ENCODE measurements at places on chromosomes 4 and X.

DNA sequence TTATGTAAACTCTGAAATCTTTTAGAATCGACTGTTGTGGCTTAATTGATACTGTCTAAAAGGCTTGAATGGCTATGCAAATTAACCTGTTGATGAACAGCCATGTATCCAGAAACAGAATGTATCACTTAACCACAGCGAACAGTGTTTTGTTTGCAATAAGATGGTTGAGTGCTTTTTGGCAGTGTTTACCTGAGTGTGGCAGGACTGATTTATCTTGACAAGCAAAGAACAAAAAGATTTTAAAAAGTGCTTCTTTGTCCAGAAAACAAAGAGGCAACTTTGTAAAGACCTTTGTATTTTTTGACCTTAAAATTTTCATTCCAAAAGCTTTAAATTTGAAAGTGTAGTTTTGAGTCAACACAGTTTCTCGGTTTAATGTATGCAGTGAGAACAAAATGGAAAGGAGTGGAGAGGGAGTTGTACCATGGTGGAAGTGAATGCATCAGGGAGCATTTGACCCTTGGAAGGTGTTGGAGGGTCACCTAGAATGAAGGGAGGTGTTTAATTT, 18.0 kb downstream of the ARHGAP10 start:
- DNase-seq: no peak

DNA sequence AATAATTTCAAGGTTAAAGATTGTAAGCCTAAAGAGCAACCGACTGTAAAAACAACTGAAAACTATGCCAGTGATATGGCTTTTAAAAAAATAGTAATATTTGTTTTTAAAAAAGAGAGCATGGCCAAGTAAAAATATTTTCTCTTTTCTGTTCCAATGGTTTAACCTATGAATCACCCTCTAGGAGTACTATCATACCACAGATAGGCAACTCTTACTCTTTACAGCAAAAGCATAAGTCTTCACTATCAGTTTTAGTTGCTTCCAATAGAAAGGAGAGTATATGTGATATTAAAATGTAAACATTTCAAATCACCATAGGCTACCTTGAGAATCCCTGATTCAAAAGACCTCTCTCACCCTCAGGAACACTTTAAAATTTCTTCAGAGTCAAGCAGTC, 102.6 kb downstream of the AMELX start:
- no peak for DNase-seq

- DNase-seq: peak; percentile 34
Observed at GRCh38 chr4:83644677-83645659, 109.1 kb downstream of the GPAT3 start.

- no peak for DNase-seq
Observed at GRCh38 chr4:138696058-138696457, 319.5 kb upstream of the NOCT start.

GRCh38 chr4:80532674-80533333, 197.3 kb downstream of the CFAP299 start:
- DNase-seq: no peak

DNA sequence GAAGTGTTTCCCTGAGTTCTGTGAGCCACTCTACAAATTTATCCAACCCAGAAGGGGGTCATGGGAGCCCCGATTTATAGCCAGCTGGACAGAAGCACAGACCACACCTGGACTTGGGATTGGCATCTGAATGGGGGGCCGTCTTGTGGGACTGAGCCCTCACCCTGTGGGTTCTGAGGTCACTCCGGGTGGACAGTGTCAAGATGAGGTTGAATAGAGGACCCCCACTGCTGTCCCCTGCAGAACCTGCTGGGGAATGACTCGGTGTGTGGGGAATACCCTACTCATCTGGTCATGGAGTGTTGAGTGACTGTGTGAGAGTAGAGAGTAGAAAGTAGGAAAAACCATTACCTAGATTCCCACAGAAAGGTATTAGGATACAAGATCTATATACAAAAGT, 67.5 kb downstream of the ZFYVE28 start:
- DNase-seq: no peak

GRCh38 chrX:147859666-147860065, 52.1 kb upstream of the FMR1 start:
- no peak for DNase-seq

DNA sequence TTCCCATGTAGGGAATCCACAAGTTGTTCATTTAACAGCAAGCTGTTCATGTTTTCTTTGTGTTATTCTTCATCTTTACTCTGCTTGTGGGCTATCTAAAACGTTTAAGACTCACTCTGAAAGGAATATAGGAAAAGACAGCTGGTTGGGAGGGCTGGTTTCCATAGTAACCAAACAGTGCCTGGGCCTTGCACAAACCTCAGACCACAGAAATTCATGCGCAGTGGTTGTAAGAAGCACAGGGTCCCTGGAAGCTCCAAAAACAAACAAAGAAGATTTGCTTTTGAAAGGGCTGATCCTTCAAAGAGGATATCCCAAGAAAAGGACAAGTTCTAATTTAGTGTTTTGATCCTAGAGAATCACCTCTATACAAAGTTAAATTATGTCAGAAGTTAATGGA, 7.8 kb downstream of the SERTM2 start:
- no peak for DNase-seq

GRCh38 chr4:161238033-161238432, 925.8 kb downstream of the FSTL5 start:
- DNase-seq: no peak
